ENCODE measurements at places on chromosomes 16 and 17. TPM values are rescaled to one million over a fixed set of nuclear protein-coding genes. Genes with fewer than 3 reads are reported as not detected.

Gene KRT33B
- not detected for total RNA-seq

Gene GDPD3
- 0.81 TPM for total RNA-seq

Gene METTL16
- 11.2 TPM for total RNA-seq

Gene TMEM88
- 12.0 TPM for total RNA-seq

Gene CCL15
- total RNA-seq = not detected

Gene HERPUD1
- total RNA-seq = 44.7 TPM

Gene CD300E
- total RNA-seq = not detected

Gene RND2
- total RNA-seq = 0.18 TPM

Gene GLIS2
- 1.8 TPM for total RNA-seq

Gene CES2
- 14.9 TPM for total RNA-seq

Gene MAPT
- 0.09 TPM for total RNA-seq

Gene FADS6
- not detected for total RNA-seq

Gene BMERB1
- total RNA-seq = 15.8 TPM

Gene CMTM2
- not detected for total RNA-seq

Gene MYOCD
- total RNA-seq = not detected

Gene CCL8
- not detected for total RNA-seq

Gene ABCC12
- total RNA-seq = not detected

Gene FOXJ1
- total RNA-seq = not detected
